RCC 7860 (cell line): ENCODE measurements at places on chromosomes 4 and X.

GRCh38 chrX:153569475-153569874 lies 29.5 kb downstream of the CCNQ start:
- no peak for DNase-seq

DNA sequence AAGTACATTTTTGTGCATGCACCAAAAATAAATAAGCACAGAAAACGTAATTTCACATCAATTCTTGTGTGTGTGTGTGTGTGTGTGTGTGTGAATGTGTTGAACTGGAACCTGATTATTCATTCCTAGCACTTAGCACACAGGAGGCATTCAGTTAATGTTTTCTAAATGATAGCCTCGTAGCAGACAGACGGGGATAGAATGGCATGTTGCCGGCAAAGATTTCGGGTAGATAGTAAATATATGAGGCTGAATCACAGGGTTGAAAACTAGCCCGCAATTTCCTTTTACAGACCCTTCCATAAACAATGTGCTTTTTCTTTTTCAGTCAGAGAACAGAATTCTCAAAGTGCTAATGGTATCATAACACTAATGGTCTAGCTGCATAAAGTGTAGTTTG lies 13.5 kb downstream of the MAOB start:
- peak; percentile 40 for DNase-seq

- DNase-seq: no peak
These were observed 162.8 kb downstream of the THOC2 start for GRCh38 chrX:123570011-123570590.

- DNase-seq: no peak
These were observed at the start of gene PLP1 for GRCh38 chrX:103776546-103776945. PLP1 (plus strand) TSS chrX:103776840; CDS start chrX:103776996, 156 bp downstream.

- DNase-seq: peak; percentile 43
These were observed 130.1 kb upstream of the TECRL start for GRCh38 chr4:64539234-64539849.

GRCh38 chrX:1870421-1870820 lies 255.6 kb downstream of the ASMT start:
- DNase-seq: no peak

- no peak for DNase-seq
These were observed 375.6 kb upstream of the EPHA5 start for GRCh38 chr4:66045913-66046312.

DNA sequence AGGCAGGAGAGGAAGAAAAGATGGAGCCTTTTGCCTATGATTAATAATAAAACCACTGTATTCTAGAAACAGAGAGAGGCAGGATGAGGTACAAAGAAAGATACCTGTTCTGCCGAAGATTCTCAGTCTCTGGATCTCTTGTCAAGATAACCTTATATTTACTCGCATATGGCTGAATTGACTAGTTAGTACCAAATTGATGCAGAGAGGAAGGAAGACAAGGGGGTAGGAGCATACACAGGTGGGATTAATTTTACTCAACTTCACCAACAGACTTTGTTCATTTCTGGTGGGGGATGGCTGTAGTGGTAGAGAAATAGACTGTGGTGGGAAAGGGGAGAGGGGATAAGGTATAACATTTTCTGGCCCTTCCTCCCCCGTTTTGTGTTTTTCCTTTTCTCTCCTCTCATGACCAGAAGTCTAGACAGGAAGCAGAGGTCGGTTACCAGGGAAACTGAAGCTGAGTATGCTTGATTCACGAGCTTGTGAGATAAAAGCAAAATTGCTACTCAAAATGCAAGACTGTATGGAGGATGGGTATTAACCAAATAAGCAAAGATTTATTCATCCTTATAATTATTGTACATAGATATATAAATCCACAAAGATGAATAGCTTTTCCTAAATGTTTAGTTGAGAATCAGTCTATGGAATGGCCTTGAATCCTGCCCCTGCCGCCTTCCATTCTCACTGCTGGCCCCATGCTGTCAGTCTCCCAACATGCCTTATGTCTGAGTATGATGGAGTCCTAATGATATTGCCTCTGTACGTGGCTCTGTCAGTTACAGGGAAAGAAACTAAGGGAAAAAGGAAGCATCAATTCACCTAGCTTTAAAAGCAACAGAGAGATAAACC lies 17.8 kb upstream of the PAGE2B start:
- DNase-seq: no peak

DNA sequence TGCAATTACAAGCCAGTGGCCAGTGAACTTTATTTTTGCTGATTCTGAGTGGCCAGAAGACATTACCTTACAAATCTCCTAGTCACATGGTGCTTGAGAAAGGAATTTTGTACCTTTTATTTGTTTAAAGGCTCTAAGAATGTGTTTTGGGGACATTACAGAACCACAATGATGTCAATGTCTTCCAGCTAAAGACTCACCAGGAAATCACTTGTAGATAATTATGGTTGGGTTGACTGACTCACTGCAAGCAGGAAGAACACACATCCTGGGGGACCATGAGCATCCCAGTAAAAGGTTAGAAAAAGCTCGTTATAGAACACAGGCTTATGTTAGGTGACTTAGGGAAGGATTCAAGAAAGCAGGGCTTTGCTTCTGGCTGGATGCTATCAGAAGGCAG lies 119.4 kb upstream of the FAM9B start:
- peak; percentile 86 for DNase-seq

- no peak for DNase-seq
These were observed 83.4 kb upstream of the MID1IP1 start for GRCh38 chrX:38717871-38718270.

GRCh38 chrX:131063613-131064012 lies 5.5 kb downstream of the ARHGAP36 start:
- no peak for DNase-seq

DNA sequence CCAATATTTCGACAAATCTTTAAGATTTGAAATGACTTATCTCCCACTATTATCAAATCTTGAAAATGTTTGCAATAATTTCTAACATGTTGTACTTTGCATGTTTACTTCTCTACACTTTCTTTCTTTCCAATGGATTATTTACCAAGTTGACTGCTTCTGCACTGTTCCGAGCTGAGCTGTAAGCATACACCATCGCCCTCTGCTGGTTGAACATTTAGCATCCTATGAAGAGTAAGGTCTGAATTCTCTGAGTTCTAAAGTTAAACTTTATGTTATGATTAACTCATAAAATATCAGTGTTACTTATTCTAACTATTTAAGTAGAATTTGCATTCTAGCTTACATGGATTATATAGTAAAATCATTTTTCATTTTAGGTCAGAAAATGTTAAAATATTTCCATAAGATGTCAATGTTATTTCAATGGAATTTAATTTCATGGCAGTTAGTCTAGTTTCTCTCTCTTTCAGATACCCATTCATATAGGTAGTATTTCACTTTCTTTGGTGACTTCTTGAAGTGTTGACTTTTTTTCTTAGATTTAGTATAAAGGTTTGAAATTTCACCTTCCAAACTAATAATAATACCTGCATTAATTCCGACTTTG lies 137.4 kb downstream of the DKK2 start:
- peak; percentile 17 for DNase-seq

- no peak for DNase-seq
These were observed 21.4 kb upstream of the FAM9B start for GRCh38 chrX:9055354-9055753.

DNA sequence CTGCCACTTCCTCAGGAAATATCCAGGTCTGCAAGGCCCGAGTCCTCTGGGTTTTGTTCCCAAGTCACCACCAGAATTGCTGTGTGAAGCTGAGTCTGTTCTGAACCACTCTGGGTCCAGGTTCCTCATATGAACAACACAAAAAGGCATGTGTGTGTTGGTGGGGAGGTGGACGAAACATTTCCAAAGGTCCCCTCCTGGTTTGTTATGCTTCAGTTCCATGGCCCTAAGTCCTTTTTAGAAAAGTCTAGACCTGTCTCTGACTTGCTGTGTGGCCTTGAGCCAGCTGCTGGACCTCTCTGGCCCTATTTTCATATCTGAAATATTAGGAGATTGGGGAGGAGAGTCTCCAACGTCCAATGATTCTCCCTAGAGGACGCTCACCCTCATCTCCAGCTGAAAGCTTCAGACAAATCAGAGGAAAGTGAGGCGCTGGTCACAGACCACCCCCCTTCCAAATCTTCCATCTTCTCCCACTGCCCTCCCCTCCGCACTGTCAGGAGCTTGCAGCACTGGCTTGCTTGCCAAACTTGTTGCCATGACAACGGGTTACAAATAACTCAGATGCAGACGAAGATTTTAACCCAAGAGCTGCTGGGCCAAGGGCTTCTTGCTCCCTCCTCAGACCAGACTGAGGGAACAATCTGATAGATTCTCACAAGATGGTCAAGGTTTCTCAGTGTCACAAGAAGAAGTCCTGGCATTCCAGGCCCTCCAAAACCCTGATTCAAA lies 64.5 kb downstream of the SMC1A start:
- no peak for DNase-seq

- no peak for DNase-seq
These were observed 53.9 kb downstream of the PAPSS1 start for GRCh38 chr4:107666134-107666533.

DNA sequence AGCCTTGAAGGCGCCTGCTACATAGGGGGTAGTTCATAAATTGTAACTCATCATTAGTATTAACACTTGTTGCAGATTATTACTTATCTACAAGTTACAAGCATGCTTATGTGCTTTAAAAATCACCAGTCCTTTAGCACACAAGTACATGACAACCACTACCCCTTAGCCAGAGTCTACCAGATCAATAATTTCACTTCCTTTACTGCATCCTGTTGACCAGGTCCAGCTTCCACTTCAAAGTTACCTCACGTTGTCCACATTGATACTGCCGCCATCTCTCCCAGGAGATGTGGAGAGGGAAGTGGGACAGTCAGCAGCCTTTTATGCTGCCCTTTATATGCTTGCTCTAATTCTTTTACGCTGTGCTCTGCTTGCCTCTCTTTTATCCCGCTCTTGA lies 231.3 kb upstream of the CXXC4 start:
- no peak for DNase-seq

GRCh38 chr4:186485561-186486062 lies 69.8 kb downstream of the MTNR1A start:
- no peak for DNase-seq

DNA sequence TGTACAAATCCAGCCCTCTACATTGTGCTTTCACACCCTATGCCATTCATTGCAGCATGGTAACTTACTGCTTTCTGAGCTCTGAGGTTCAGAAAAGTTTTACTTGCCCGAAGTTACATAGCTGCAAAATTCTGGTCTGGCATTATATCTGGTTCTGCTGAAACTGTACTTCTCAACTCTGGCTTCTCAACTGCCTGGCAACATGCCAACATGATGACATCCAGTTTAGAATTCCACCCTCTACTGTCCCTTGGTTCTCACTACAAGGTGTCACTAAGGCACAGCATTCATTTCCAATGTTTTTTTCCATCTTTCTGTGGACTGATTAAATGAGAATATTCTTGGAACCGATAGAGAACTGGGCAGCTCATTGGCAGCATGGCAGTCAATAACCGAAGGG lies 242.9 kb upstream of the PRPS2 start:
- no peak for DNase-seq

DNA sequence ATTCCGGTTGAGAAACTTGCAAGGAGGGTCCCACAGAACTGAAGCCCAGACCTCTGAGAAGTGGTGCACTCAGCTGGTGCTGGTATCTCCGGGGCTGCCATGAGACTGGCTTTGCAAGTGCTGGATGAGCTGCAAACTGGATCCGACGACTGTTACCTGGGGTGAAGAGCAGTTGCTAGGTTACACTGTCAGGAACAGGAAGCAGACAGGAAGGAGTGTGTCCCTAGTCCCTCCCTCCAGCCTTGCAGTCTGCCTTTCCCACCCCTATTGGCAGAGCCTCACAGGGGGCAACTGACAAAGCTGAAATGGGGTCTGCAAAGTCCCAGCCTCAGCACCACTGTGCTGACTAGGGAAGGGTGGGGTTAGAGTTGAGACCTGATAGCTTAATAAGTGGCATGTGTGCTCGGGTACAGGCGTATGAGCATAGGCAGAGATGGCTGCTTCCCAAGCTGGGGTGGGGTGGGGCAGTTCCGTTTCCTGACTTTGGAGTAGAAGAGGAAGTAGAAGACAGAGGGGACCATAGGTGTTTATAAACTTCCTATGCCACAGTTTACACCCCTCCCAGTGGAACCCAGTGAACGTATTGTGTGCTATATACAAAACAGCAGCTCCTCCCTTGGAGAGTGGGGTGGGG lies 18.0 kb downstream of the PPEF1 start:
- DNase-seq: no peak

DNA sequence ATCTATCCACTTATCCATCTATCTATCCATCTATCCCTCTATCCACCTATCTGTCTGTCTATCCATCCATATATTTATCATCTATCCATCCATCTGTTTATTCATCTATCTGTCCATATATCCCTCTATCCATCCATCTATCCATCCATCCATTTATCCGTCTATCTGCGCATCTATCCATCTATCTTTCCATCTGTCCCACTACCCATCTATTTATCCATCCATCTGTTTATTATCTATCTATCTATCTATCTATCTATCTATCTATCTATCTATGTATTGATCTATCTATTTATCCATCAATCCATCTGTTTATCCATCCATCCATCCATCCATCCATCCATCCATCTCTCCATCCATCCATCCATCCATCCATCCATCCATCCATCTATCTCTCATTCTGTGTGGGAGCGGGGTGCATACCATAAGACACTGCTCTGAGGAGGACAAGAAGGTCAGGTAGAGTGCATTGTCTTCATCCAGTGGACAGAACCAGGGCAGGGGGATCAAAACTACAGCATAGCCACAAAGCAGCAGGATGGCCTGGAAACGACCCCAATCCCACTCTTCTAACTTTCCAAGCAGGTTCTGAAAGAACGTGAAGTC lies 53.2 kb upstream of the ENPP6 start:
- DNase-seq: no peak

- DNase-seq: no peak
These were observed 1.5 kb upstream of the FATE1 start for GRCh38 chrX:151714362-151714761.
